ENCODE measurements at places on chromosomes 2 and 18.

GRCh38 chr2:96245609-96246390 lies 20.0 kb downstream of the TMEM127 start:
- DNase-seq, result no peak

GRCh38 chr2:238098901-238099713 lies 1.0 kb upstream of the ESPNL start:
- DNase-seq, result peak; percentile 4

DNA sequence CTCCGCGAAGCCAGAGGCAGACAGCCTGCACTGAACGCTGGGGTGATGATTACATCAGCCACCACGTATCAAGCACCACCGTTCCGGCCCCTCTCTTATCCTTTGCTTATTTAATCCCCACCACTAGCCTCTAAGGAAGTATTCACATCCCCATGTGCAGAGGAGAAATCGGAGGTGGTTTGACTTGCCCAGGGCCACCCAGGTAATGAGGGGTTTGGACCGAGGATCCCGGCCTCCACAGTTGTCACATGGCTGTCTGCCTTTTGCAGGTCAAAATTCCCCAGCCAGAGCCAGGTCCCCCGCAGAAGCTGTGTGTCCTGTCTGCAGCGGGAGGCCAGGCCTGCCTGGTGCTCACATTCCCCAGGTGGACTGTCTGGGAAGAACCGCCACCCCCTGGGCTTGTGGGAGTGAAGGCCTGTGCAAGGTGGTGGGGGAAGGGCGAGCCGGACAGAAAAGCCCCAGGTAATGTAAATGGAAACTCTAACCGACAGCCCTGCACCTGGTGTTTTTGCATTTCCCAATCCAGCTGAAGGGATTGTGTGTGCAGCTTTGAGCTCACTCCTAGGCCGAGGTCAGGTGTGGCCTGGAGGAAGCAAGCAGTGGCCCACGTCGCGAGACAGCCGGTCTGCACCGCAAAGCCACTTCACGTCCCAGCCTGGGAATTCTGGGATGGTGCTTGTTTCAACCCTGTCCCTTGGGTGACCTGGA lies 108.5 kb upstream of the ID2 start:
- DNase-seq, result no peak

- DNase-seq, result no peak
These were observed 32.6 kb downstream of the RBKS start for GRCh38 chr2:27857417-27858172.

GRCh38 chr2:11129598-11130449 lies 25.4 kb upstream of the SLC66A3 start:
- DNase-seq, result no peak

DNA sequence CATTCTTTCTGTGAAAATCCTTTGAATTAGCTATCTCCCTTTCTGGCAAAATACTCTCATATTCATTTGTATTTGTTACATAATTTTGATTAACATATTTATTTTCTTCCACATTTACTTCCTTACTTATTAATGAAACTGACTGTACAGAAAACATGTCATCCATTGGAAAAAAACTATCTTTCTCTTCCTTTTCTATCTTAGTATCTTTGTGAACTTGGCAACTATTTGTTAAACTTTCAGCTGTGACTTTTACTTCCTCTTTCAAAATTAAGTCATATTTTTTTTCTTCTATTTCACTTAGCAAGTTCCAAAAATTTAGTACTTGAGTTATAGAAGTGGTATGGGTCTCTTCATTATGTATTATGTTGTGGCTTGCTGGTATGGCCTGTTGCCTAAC lies 2.6 kb downstream of the RAD51AP2 start:
- DNase-seq, result no peak

GRCh38 chr18:61057443-61057842 lies 275.8 kb upstream of the CDH20 start:
- DNase-seq, result no peak

DNA sequence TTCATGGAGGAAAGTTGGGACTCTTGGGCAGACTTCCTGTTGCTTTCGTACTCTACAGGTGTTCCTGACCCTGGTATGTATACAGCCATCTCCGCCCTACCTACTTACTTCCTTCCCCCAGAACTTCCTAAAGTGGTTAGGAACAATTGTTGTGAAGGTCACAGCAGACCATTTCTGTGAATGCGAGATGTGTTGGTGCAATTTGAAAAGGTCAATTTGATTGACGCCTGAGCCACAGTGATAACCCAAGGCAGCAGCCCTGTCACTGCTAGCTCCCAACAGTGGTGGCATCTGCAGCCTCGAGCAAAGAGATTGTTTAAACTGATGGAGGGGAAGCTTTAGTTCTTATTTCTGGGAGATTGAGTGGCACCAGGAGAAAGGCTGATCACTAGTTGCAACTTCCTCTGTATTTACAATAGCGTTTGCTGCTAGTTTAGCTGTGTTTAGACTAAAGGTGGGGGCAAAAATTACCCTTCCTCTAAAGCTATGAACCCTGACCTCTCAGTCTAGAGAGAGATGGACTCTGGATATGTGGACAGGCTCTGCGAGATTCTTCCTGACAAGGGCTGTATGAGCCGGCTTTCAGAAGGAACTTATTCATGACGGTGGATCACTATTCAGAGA lies 78.3 kb upstream of the MAP4K3 start:
- DNase-seq, result no peak

- no peak for DNase-seq
These were observed 30.6 kb upstream of the RND3 start for GRCh38 chr2:150517951-150518680.

DNA sequence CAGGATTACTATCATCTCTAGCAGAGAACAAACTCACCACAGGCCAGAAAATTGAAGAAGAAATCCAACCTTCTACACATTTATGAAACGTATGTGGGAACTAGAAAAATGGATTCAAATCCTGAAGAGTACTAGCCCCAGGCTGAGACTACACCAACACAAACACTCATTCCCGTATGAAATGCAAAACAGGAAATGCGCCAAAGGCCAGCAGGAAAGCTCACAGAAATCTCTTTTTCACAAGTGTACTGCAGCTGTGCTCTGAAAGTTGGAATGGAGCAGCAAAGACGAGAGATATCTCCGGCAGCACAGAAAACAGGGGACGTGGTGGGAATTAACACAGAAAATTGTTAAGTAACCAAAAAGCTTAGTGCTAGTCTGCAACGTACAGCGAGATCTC lies 913.5 kb downstream of the TDRD15 start:
- no peak for DNase-seq

- no peak for DNase-seq
These were observed 54.5 kb downstream of the BCL11A start for GRCh38 chr2:60498816-60499429.

GRCh38 chr2:4445821-4446220 lies 742.4 kb downstream of the DCDC2C start:
- no peak for DNase-seq

Data from AG09319 (cell line).